Mesendoderm (in vitro differentiated cells): ENCODE measurements at places on chromosomes 6 and 20.

DNA sequence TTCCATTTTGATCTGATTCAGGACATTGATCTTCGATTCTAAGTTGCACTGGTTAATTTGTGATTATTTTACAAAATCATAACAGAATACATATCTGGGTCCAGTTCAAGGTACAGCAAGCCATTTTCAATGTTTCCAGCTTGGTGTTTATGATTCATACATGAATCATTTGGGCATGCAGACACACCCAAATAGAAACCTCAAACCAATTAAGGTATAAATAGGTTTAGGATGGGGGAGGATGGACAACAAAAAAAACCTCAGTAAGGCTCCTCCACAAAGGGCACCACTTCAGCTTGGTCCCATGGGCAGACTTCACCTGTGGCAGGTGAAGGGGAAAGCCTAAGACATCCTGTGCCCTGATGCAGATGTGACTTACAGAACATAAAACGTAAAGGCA, 192.7 kb downstream of the KHDC1L start:
- DNase-seq: no peak

- no peak for DNase-seq
These were observed 15.2 kb upstream of the SIRT5 start for GRCh38 chr6:13559251-13559650.

DNA sequence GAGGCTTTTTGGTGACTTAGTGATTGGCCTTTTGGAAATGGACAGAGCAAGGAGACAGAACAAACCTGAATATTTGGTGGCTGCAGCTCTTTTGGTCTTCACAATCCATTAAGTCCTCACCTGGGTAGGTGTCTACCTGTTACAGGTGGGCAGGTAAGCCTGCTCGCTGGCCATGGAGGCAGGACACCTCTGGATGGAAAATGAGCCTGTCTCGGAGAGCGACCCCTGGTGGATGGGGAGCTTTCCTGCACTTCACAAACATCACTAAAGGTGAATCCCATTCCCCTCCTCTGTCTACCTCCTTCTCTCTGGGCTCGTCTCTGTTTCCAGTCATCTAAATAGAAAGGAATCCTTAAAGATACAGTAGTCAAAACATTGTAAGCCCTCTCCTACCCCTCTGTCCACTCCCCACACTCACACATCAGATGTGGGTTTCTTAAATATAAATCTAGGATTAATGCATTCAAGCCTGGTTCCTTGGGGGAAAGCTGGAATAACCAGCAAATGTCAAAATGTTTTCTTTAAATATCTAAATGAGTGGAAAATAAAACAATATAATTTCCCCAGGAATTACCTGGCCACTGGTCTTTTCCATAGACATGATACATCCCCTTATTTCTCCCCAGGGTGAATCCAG, 304.9 kb downstream of the CDH26 start:
- peak; percentile 67 for DNase-seq

- no peak for DNase-seq
These were observed 407.1 kb downstream of the GRIK2 start for GRCh38 chr6:101800598-101800997.

GRCh38 chr6:163835439-163836171, 421.1 kb downstream of the QKI start:
- DNase-seq: no peak

- DNase-seq: no peak
These were observed 221.4 kb upstream of the RREB1 start for GRCh38 chr6:6886171-6886885.
